ENCODE measurements at places on chromosomes 1 and 21.

DNA sequence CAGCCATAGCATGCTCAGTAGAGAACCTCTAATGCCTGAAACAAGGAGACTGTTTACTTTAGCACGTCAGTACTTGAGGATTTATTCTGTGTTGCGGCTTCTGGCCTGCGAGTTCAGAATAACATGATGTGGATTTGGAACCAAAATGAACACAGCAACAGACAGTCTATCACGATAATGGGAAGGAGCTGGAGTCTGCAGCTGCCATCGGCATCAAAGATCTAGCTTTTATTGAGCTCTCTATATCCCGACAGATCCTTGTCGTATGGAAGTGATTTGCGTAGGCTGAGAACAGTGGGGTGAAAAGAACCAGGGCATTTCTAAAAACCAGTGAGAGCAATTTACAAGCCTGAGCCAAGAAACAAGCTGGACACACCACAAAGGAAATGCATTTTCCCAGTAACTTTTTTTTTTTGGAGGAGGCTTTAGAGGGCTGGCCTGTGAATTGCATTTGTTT lies 294.2 kb downstream of the KIF26B start:
- no peak for DNase-seq

- DNase-seq, result no peak
Observed at GRCh38 chr1:176791906-176792305, 328.9 kb downstream of the PAPPA2 start.

GRCh38 chr1:235649368-235650163 lies at the start of gene GNG4:
GNG4 (minus strand) TSS chr1:235649784; CDS start chr1:235583838, 65,946 bp downstream.
- peak; percentile 37 for DNase-seq

- DNase-seq, result no peak
Observed at GRCh38 chr21:35989138-35989735, 71.1 kb downstream of the SETD4 start.

GRCh38 chr1:40849801-40850592 lies 12.2 kb downstream of the CITED4 start:
- DNase-seq, result peak; percentile 65

GRCh38 chr1:160018900-160019299 lies 12.9 kb downstream of the PIGM start:
- peak; percentile 31 for DNase-seq

DNA sequence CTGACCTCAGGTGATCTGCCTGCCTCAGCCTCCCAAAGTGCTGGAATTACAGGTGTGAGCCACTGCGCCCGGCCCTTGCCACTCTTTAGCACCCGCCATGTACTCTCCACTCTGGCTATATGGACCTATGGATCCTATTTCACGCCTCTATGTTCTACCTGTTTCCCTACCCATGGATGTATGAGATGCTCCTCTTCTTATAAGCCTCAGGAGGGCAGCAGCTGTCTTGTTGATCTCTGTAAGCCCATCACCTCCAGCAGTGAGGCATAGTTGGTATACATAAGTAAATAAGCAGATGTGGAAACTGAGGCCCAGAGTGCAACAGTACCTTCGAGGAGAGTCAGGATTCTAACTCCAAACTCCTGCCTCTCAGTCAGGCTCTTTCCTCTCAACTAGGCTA lies 24.7 kb upstream of the ARTN start:
- no peak for DNase-seq

DNA sequence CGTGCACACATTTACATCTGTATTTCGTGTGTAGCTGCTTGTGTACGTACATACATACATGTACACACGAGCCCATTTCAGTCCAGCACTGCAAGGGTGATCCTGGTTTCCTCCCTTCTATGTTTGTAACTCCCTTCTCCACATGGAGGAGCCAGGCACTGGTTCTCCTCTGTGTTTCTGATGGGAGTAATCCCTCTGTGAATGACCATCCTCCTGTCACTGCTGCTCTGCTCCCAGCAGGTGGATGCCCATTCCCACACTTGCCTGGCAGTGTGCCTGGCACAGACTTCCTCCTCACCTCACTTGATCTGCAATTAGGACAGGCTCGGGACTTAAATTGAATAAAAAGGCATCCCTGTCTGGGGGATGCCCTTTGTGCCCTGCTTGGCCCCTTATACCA lies 37.1 kb downstream of the TRAPPC10 start:
- no peak for DNase-seq

- DNase-seq, result no peak
Observed at GRCh38 chr1:48659801-48660200, 116.9 kb downstream of the BEND5 start.

DNA sequence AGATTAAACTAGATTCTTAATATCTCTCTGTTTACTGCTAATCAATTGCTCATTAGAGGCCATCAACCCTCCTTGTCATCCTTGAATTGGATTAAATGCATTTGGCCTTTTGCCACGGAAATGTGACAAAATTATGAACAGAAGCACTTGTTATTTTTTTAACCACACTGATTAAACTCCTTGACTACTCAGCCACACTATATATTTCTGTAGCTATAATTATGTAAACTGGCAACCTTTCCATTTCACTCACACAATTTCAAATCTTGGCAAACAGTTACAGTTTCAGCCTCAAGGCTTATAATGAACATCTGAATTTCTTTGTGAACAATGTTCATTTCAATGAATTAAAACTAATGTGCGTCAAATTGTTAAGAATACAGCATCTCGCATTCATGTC lies 10.1 kb downstream of the ADAMTS5 start:
- no peak for DNase-seq

GRCh38 chr1:101175466-101175865 lies 61.4 kb upstream of the S1PR1 start:
- DNase-seq, result no peak

GRCh38 chr1:109216662-109217061 lies 2.9 kb downstream of the SARS1 start:
- no peak for DNase-seq

- no peak for DNase-seq
Observed at GRCh38 chr1:224447251-224447650, 12.7 kb upstream of the WDR26 start.

- no peak for DNase-seq
Observed at GRCh38 chr1:89261926-89262515, 10.6 kb downstream of the GBP5 start.

DNA sequence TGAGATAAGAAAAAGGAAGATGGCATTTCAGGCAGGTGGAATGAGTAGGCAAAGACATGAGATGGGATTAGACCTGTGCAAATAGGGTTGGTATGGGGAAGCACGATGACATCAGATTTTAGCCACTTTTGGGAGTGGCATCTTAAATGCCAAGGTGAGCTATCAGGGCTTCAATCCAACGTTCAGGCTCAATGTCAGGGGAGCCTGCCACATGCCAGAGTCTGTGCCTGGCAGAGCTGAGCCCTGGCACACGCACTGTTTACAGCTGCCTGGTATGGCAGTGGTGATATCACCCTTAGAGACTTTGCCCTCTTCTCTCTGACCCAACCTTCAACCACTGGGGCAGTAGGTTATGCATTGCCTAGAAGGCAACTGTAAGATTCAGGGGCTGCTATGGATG lies 1.1 kb upstream of the GUCA2B start:
- DNase-seq, result no peak

DNA sequence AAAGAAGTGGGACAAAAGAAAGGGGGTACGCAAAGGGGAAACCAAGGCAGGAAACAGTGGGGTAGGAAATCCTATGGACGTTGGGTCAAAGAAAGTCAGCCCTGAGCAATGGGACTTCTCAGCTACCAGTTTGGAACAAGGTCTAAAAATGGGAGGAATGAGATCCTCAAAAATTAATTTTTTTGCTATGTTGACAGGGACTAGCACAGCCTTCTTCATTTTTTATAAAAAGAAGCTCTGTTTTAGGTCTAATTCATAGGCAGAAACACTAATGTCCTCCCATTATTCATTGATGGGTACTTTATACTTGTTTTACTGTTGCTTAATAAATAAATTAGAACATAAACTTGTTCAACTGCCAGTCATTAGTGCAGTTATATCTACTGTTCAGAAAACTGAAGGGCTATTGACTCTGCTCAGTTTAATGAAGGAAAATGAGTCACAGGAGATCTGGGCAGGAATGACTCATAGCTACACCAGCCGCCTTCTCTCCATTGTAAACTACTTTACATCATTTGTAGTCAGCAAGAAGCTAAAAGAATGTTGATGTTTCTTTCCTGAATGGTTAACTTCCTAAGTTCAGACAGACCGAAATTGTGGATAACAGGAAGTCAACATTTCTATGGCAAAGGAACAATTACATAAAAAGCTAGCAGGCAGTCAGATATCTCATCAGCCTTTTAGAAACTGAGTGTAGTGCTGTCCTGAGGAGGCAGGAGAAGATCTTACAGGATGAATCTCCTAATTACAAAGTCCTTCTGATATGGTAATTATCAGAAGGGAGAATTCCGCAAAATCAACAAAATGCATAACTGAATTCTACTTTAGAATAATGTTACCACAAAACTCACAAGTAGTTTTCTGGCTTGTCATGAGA lies 356.4 kb upstream of the PKN2 start:
- DNase-seq, result peak; percentile 11

DNA sequence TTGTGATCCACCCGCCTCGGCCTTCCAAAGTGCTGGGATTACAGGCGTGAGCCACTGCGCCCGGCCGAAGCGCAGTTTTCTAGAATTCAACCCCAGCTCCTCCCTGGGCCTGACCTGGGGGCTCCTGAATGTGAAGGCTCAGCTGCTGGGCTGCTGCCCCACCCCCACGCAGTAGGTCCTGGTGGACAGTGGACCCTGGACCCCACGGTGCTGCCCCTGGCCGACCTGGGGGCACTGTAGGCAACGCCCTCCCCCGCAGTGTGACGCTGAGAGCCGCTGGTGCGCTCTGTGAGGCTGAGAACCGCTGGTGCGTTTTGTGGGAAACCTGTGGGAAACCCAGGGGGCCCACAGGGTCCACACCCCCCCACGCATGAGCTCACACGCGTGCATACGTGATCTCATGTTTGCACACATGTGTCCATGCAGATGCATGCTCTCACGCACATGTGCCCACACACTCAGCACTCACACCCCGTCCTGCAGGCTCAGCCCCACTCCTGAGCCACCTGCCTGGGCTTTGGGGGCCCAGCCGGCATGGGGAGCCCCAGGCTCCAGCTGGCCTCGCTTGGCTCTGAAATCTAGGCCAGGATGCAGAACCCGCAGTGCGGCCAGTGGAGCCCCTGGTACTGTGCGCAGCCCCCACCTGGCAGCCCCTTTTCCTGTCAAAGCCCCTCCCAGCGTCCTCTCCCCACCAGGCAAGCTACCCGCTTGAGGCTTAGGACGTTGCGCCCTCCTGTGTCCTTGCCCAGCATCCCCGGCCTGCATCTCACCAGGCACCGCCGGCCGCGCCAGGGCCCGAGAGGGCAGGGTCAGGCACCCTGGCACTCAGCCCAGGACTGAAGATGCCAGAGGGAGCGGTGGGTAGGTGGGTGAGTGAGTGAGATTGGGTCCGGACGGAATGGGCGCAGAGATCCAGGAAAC lies 67.7 kb downstream of the COL18A1 start:
- no peak for DNase-seq

DNA sequence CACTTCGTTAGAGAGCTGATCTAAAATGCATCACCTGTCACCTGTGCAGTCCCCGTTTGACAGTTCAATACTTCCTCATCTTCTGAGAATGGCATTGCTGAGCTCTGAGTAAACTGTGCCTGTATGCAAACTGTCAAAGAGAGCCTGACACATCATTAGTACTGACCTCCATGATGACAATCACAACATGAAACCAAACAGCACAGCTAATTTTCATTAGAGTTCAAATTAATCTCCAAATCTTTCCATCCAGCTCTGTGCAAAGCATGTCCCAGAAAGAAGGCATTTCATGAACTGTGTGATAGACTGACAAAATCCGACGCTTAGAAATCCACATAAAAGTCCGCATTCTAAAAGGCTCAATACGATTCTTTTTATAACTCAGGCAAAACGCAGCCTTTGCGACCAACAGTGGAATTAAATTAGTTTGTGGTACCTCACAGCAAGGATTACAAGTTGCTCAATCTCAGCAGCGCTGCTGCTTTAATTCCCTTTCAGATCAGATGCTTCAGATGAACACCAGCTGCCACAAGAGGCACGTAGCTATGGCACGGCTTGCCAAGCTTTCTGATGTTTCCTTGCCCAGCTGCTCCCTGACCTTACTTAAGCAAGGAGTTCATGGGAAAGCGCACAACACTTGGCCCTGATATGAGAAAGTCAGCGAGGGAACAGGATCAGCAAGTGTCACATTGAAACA lies 765.5 kb upstream of the PRMT6 start:
- DNase-seq, result no peak

DNA sequence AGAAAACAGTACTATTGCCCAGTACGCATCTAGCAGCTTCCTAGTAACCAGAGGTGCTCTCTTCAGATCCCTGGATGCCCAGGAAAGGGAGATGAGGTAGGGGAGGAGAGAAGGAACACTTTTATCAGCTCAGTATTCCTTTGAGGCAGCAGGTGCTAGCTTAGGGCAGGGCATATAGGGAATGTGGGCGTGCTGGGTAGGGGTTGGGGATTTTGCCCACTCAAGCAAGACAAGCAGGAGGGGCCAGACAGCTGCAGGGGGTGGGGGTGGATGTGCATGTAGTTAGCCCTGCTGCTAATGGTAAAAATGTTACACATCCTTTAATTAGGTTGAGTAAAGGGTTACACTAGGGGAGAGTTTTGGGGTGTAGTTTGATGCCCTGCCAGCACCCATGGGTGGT lies 18.1 kb upstream of the AVPR1B start:
- no peak for DNase-seq

DNA sequence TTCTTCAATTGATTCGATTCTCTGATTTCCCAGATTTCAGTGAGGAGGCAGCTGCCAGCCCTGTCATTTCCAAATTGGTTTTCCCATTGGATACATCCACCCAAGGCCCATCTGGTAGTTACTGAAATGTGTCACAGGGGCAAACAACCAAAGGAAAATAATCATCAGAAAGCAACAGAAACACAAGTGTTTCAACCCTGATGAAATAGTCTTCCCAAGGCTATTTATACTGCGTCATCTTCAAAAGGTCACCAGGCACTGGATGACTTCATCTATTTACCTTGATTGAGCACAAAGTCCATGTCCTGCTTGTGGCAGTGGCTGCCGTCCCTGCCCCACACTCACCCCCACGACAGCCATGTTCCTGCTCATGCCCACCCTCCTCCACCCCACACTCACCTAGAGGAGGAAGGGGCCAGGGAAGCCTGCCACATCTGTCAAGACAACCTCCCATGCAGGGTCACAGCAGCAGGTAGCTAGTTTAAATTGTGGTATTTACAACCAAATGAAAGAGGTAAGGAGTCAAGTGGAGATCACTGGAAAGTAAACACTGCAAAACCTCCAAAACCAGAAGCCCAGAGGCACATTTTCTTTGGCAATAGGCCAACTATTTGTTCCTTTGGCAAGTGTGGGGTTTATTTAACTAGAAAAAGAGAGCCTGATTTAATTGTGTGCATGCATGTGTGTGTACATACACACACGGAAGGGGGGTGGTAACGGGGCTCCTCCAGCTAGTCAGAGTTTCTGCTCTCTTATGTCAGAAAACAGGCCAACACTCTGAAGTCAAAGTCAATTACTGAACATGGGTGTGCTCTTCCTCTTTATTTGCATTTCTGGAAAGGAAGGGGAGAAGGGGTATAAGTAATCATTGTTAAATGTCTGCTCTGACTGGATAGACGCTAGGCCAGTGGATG lies 49.5 kb upstream of the RAB4A start:
- no peak for DNase-seq
